Stimulated activated naive B cell treated with anti-CD40 and anti-IgM and Interleukin-4, amounts not matched to agents 10 μg/mL and 1 μg/mL and 100 μg/mL, for 72 hours (primary cell): ENCODE measurements at places on chromosomes 2 and 18.

- DNase-seq: no peak
- no peaks in the 10 kb centered on the region for H3K27me3 ChIP-seq
- H3K36me3 ChIP-seq: no peaks in the 10 kb centered on the region
- H3K4me1 ChIP-seq: no peaks in the 10 kb centered on the region
- no peak overlapping the region for H3K27ac ChIP-seq
- H3K4me3 ChIP-seq: no peak overlapping the region
These were observed 539.4 kb upstream of the CDH2 start for GRCh38 chr18:28716338-28716737.

- DNase-seq: no peak
- no peaks in the 10 kb centered on the region for H3K36me3 ChIP-seq
- H3K4me3 ChIP-seq: no peak overlapping the region
These were observed 606.6 kb upstream of the SYT4 start for GRCh38 chr18:43883886-43884285.

DNA sequence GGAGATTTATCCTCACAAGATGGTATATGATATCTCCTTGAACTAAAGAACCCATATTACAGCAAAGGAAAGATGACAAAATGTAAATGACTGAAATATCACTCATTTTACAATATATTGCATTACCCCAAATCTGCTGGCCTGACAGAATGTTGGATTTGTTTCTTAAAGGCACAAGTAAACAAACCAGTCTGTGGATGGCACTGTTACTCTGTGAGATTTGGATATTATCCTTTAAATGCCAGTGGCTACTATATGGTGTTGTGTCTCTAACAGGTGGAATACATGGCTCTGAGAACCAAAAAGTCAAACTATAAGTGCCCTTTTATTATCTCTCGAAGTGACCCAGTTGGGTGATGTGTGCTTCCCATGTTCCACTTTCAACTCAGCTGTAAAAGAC is 125.7 kb downstream of the PDE1A start:
- no peaks in the 10 kb centered on the region for H3K4me1 ChIP-seq
- no peak overlapping the region for H3K4me3 ChIP-seq
- no peaks in the 10 kb centered on the region for H3K36me3 ChIP-seq
- H3K27ac ChIP-seq: no peak overlapping the region
- no peak for DNase-seq
- H3K27me3 ChIP-seq: no peaks in the 10 kb centered on the region

GRCh38 chr2:136156411-136156810 is 38.5 kb upstream of the CXCR4 start:
- H3K27me3 ChIP-seq: no peaks in the 10 kb centered on the region
- no peak for DNase-seq
- H3K27ac ChIP-seq: no peak overlapping the region
- peaks cover 16% of the 10 kb centered on the region for H3K4me1 ChIP-seq

DNA sequence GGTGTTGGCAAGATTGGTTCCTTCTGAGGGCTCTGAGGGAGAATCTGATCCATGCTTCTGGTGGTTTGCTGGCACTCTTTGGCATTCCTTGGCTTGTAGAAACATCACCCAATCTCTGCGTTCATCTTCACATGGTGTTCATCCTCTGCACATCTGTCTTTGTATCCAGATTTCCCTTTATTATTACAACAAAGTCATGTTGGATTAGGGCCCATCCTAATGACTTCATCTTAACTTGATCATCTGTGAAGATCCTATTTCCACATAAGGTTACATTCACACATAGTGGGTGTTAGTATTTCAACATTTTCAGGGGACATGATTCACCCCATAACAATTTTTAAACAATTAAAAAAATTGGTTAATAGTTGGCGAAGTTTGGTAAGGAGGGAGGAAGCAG is 177.4 kb upstream of the CWC22 start:
- no peak overlapping the region for H3K27ac ChIP-seq
- no peak overlapping the region for H3K4me3 ChIP-seq
- no peaks in the 10 kb centered on the region for H3K27me3 ChIP-seq

- no peak overlapping the region for H3K4me3 ChIP-seq
- no peak for DNase-seq
- H3K27me3 ChIP-seq: peaks cover 35% of the 10 kb centered on the region
These were observed 231.0 kb downstream of the INSIG2 start for GRCh38 chr2:118319271-118319684.

DNA sequence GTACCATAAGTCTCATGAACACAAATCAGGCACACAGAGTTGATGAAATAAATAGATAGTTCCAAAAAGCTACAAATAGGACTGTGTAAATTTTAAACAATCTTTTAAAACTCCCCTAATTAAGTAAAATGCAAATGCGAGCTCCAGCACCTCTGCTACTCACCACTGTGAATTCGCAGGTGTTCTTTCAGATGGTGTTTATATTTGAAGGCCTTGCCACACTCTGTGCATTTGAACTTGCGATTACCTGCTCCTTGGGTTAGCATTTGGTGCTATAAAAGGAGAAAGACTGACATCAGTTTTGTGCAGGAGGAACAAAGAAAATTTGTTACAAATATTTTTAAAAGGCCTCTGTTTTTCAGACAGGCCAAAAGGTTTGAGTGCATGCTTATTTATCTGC is 118.9 kb downstream of the ZEB2 start:
- DNase-seq: no peak
- H3K4me1 ChIP-seq: peaks cover 4% of the 10 kb centered on the region
- H3K4me3 ChIP-seq: no peak overlapping the region
- H3K27me3 ChIP-seq: no peaks in the 10 kb centered on the region

DNA sequence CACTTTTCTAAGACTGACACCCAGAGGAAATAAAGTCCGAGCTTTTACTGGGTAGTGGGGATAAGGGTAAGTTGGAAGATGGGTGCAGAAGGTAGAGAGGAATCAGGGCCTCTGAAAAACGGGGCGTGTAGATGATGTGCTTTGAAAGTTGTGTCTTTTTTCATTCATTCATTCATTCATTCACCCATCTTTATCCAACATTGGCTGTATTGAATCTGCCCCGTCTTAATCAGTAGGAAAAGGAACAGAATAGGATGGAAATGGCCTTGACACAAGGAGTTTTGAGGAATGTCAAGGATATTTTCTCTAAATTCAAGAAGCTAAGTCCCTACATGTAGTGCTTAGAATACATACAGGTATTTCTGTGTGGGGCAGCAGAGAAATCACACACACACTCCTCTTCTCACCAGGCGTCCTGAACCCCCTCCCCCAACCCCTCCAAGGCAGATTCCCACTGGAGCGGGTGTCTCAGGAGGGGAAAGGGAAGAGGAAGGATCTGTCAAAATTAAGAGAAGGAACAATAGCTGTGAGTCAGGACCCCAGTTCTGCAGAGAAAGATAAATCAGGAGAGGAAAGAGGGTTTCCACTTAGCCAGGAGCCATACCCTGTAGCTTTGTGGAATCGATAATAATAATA is 13.9 kb downstream of the DYSF start:
- peaks cover 11% of the 10 kb centered on the region for H3K4me1 ChIP-seq
- peaks cover 37% of the 10 kb centered on the region for H3K27me3 ChIP-seq
- H3K4me3 ChIP-seq: peak overlapping the region; percentile 81
- H3K27ac ChIP-seq: no peak overlapping the region
- H3K36me3 ChIP-seq: no peaks in the 10 kb centered on the region

DNA sequence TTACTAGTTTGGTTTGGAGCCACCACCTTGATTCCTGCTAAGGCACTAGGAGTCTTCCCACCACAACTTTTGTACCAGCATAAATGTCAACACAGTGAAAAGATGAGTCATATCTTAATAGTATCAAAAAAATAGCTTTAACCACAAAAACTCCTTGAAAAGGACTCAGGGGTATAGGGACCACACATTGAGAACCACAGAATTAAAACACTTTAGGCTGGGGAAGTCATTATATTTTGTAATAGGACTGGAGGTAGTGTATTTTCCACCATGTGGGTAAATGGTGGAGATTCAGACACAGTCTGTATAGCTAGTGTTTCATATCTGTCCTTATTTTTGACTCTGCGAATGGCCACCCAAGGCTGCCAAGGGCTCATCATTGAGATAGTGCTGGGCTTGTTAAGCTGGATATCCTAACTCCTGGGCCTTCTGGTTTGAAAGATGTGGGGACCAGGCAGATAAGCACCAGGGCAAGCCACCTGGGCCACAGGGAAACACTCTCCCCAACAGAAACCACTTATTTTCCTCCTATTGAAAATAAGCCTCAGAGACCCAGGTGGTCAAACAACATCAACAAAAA is 19.1 kb upstream of the FHL2 start:
- H3K4me1 ChIP-seq: peaks cover 2% of the 10 kb centered on the region
- peaks cover 22% of the 10 kb centered on the region for H3K27me3 ChIP-seq

- no peak for DNase-seq
- no peaks in the 10 kb centered on the region for H3K36me3 ChIP-seq
- H3K4me1 ChIP-seq: no peaks in the 10 kb centered on the region
- peaks cover 6% of the 10 kb centered on the region for H3K27me3 ChIP-seq
These were observed 68.6 kb upstream of the RPE start for GRCh38 chr2:209933499-209934483.

DNA sequence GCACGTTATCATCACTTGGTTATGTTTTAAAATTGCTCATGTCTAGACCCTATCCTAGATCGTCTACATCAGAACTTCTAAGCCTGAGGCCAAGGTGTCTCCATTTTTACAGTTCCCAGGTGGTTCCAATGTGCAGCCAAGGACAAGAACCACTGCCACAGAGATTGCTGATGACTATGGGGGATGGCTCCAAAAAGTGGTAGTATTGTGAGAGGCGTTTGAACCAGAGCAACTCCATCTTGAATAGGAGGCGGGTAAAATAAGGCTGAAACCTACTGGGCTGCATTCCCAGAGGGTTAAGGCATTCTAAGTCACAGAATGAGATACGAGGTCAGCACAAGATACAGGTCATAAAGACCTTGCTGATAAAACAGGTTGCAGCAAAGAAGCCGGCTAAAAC is 212.6 kb upstream of the FBXO11 start:
- no peak overlapping the region for H3K27ac ChIP-seq
- H3K4me3 ChIP-seq: no peak overlapping the region
- H3K36me3 ChIP-seq: no peaks in the 10 kb centered on the region
- no peak for DNase-seq
